ENCODE measurements at places on chromosomes 5 and 9.

DNA sequence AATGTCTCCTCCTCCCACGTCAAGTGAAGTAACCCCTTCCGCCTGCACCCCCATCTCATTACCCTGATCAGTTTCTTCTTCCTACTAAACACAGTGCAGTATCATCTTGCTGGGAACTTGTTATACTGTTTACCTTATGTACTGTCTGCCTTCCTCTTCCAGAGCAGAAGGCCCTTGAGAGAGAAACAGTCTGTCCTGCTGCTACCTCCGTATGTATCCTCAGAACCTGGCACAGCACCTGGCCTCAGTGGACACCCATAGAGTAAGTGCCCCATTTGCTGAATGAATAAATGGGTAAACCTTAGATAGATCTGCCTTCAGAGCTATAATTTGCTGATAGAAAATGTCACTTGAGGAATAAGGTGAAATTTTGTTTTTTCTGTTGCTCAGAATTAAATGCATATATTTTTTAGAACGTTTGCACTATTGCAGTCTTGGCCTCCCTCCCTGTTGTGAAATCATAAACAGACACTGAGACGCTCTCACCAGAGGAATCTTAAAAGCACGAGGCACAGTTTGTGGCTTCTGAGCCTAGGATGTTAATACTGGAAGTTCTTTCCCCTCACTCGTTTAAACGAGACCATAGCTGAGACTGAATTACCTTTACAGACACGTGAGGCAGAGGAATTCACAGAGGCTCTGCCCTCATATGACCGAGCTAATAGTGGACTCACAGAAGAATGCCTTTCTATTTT is 223.1 kb upstream of the DAP start:
- DNase-seq, result no peak

DNA sequence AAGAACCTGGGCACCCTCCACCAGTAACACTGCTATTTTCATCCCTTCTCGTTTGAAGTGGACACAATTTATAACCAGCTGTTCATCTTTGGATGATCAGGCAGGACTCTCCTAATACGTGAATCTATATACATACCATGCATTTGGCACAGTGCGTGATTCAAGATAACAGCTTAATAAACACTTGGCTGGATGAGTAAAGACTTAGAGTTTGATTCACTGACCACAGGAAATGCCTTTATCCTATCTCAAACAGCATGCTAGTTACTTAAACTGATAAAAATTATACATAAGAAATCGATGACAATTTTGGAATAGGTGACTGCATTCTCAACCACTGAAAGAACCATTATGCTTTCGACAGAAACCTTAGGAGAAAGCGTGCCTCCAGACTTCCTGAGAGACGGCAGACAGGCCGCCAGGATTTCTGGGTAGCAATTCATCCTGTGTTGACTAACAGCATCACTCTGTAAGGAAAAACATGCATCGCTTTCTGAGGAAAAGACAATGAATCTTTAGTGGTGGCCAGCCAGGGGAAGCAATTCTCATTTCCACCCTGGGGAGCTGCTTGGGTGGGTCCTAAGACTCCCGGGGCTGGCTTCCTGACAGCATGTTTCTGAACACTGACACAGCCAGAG is 9.7 kb downstream of the MRPL36 start:
- DNase-seq, result no peak

- DNase-seq, result no peak
Measured at GRCh38 chr9:135666534-135667462, 3.7 kb downstream of the LCN9 start.

GRCh38 chr5:77241444-77241843 is 31.0 kb downstream of the PDE8B start:
- DNase-seq, result no peak

GRCh38 chr5:131305906-131306305 is 42.1 kb downstream of the CDC42SE2 start:
- no peak for DNase-seq

- no peak for DNase-seq
Measured at GRCh38 chr5:109989994-109990722, 300.4 kb downstream of the MAN2A1 start.

GRCh38 chr5:16855485-16855884 is 80.6 kb downstream of the MYO10 start:
- no peak for DNase-seq

DNA sequence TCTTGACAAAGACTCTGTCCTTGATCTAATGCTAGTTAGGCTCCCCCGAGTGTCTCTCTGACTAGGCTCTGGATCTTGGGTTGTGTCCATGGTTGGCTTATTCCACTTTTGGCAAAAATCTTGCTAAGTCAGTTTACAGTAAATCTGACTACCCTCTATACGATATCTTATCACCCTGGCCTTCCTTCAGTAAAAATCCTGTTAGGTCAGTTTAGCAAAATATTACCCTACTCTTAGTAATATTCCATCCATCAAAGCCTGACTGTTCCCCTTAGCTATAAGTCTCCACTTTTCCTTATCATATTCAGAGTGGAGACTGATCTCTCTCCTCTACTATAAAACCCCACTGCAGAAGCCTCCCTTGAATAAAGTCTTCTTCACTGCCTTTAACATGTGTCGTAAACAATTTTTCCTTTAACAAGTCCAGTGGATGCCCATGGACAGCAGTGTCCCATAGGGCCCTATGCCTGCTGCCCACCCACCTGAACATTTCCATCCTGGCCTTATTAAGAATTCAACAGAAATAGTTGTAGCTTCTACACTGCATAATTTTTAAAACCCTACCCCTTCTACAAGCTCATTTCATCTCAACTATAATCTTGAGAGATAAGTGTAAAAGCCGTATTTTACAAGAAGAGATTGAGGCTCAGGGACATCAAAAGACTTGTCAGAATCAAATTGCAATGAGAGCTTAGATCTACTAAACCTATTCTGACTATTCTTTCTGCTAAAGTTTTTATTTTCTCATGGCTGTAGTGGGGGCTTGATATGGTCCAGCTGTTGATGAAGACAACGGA is 22.3 kb downstream of the MINAR2 start:
- DNase-seq, result no peak

DNA sequence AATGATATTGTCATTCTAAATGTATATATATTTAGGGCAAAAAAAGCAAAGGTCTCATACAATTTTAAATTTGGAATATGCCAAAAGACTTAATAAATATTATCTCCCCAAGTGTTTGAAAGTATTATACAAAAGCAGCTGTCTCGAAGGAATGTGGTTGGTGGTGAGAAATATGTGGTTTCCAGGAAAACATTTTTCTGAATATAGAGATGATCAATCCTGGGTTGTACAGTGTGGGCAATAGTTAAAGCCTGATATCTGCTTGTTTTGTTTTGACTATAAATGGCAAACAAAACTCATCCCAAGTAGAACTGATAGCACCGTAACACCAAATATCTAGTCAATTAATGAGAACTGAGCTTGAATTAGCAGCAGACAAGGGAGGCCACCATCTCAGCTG is 391.8 kb upstream of the CD180 start:
- no peak for DNase-seq

DNA sequence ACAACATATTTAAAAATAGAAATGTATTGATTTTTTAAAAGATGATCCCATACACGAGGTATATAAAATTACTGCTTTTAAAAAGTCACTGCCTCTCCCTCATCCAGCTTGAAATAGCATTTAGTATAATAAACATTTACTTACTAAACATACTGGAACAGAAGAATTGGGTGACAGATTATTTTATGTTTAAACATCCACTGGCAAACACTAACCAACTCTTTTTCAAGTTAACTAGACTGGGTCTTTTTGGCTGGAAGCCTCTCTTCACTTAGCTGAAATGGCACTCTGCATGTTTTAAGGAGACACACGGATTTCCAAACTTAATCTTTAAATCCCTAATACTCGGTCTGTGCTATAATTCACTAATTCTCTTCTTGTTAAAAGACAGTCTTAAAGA is 19.0 kb downstream of the CTXN3 start:
- DNase-seq, result no peak

DNA sequence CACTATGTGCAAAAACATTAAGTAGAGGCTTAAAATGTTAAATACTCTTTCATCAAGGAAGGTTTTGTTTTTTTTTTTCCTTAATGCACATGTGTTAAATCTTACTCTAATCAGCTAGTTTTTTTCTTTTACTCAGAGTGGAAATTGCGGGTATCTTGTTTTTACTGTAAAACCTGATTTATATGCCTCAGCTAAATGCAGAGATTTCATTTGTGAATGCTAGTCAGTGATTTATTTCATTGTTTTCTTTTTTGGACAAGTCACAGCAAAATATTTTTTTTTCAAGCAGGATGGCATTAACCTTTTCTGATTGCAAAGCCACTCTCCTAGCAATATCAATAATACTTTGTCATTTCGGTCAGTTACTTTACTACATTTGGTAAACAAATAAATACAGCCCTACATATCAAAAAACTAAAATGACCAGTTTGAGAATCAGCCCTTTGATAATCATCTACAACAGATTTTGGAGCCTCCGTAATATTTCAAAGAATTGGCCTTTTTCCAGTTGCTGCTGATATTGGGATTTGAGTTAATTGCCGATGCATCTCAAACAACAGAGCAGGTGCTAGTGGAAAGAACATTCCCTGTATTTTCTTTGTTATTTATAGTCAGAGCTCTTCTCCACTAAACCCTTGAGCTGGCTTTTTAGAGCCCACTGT is 579.2 kb upstream of the ZNF608 start:
- DNase-seq, result no peak

DNA sequence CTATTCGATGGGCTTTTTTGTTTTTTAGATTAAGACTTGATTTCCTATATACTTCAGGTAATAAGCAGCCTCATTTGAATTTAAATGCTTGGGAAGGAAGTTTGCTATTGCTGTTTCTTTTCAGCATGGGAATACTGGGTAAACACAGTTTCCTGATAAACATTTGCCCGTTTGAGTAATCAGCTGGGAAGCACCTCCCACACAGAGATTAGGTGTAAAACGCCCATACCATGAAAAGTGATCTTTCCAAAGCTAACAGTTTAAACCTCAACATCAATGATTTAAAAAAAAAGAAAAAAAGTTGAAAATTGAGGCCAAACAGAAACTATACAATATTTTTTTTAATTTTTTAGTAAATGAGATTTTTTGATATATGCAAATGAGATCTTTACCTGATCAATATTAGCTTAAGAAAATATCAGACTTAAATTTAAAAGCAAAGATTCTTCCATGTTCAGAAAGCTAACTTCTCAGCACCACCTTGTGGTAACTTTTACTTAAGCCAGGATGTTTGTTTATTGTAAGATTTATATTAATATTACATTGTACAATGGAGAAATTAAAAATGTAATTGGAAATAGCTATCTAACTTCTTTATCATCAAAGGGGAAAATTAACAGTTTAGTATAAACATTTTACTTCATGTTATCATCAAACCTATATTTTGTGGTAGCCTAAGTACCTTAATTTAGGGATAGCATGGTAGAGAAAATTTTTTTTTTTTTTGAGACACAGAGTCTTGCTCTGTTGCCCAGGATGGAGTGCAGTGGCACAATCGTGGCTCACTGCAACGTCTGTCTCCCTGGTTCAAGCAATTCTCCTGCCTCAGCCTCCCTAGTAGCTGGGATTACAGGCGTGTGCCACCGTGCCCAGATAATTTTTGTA is 39.8 kb downstream of the F2RL2 start:
- DNase-seq, result no peak

DNA sequence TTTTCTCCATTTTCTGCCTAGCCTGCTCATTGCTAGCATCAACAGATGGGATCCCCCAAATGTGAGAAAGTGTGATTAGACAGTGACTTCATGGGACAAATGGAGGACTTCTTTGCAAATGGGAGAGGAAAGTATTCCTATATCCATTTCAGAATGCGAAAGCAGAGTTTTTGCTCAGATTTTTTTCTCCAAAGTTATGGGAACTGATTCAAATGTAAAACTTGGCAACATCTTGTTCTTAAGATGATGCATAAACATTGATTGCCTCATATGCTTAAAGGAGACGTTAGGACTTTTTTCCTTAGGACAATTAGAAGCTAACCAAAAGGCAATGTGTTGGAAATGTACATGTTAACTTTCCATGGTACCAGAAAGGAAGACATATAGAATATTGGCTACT is 704.3 kb upstream of the ZNF608 start:
- DNase-seq, result no peak

- DNase-seq, result peak; percentile 33
Measured at GRCh38 chr5:163347671-163348070, 89.7 kb upstream of the CCNG1 start.

DNA sequence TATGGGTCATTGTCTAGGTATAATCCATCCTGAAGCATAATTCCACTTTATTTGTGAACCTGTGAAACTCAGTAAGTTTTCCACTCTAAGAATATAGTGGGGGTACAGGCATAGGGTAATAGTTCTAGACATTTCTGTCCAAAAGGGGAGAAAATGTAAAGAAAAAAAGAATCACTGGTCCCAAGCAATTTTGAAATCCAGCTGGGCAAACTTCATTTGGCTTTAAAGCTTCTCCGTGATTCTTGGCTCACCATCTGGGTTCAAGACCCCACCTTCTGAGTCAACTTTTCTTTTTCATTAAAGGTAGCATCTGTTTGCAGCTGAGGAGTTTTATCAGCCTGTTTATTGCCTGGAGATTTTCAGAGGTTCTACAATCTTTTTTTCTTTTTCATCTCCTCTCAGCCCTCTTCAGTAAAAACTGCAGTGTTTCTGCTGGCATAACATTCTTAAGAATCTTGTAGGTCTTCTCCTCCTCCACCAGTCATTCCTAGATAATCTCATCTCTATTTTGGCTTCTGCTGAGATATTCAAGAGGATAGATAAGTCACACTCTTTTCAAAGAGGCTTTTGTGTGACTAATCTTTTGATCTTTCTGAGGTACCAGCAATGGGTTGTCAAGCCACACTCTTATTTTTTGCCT is 126.1 kb upstream of the PITX1 start:
- DNase-seq, result no peak

DNA sequence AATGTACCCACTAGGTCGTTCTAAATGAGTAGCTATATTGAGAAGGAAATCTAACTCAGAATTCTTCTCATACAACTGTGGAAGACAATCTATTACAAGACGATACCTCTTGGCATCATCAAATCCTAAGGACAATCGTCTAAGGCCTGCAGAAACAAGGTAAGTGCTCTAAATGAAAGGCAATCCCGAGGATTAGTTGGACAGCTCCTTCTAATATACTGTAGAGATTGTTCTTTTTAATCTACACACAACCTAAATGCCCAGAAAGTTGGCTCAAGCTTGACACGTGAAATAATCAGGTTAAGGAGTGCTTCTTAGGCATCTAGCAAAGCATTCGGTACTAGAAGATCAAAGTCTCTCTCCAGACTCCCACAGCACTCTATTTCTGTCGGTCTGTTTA is 55.1 kb downstream of the MED27 start:
- DNase-seq, result no peak

DNA sequence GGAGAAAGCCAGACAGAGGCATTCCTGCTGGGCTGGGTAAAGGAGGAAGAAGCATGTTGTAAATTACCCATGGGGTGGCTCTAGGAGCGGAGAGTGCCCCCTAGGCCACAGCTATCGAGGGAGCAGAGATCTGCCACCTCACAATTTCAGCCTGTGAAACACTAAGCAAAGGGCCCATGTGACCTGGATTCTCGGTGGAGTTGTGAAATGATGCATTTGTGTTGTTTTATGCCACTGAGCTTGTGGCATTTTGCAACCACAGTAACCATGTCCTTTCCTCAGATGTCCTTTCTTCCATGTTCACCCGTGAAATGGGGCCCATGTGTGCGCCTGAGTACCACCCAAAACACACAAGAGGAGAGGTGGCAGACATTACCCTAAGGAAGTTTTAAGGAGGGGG is 159.3 kb downstream of the SYK start:
- DNase-seq, result no peak

Data from GM12864 (cell line).